Progenitor cell of endocrine pancreas (in vitro differentiated cells): ENCODE measurements at places on chromosomes 5 and 9. TPM values are rescaled to one million over a fixed set of nuclear protein-coding genes. Genes with fewer than 3 reads are reported as not detected.

- H3K4me3 ChIP-seq = no peak overlapping the region
- H3K4me1 ChIP-seq = peaks cover 16% of the 10 kb centered on the region
- H3K27me3 ChIP-seq = no peaks in the 10 kb centered on the region
- H3K27ac ChIP-seq = no peak overlapping the region
These were observed 44.0 kb upstream of the NCS1 start for GRCh38 chr9:130128251-130128650.

- peaks cover 9% of the 10 kb centered on the region for H3K4me1 ChIP-seq
- no peak overlapping the region for H3K4me3 ChIP-seq
- no peak for DNase-seq
- H3K27ac ChIP-seq = no peak overlapping the region
These were observed 37.9 kb downstream of the PLEKHG4B start for GRCh38 chr5:129820-130219.

The MYOZ3 gene
- total RNA-seq = 2.9 and 3.1 TPM in 2 replicates

GRCh38 chr5:98217138-98217537 is 556.3 kb upstream of the RGMB start:
- DNase-seq = no peak
- no peak overlapping the region for H3K27ac ChIP-seq
- no peaks in the 10 kb centered on the region for H3K4me1 ChIP-seq
- H3K36me3 ChIP-seq = no peaks in the 10 kb centered on the region
- H3K27me3 ChIP-seq = no peaks in the 10 kb centered on the region

DNA sequence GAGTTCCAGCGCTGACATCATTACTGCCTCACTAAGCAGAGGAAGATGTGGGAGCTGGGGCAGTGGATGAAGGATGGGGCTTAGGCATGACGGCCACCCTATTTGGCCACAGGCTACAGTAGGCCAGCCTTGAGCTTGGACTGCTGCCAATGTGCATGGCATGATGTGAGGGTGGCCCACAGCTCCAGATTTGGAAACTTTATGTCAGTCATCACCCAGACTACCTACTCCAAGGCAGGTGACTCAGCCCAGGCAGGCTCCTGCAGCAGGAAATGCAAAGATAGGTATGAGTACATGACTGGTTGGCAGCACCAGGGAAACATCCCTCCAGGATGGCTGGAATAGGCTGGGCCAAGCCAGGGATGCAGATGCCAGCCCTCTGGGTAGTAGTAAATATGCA is 303.6 kb downstream of the SPOCK1 start:
- DNase-seq = no peak
- no peaks in the 10 kb centered on the region for H3K36me3 ChIP-seq
- H3K27me3 ChIP-seq = peaks cover 36% of the 10 kb centered on the region
- H3K27ac ChIP-seq = no peak overlapping the region
- H3K4me1 ChIP-seq = no peaks in the 10 kb centered on the region

DNA sequence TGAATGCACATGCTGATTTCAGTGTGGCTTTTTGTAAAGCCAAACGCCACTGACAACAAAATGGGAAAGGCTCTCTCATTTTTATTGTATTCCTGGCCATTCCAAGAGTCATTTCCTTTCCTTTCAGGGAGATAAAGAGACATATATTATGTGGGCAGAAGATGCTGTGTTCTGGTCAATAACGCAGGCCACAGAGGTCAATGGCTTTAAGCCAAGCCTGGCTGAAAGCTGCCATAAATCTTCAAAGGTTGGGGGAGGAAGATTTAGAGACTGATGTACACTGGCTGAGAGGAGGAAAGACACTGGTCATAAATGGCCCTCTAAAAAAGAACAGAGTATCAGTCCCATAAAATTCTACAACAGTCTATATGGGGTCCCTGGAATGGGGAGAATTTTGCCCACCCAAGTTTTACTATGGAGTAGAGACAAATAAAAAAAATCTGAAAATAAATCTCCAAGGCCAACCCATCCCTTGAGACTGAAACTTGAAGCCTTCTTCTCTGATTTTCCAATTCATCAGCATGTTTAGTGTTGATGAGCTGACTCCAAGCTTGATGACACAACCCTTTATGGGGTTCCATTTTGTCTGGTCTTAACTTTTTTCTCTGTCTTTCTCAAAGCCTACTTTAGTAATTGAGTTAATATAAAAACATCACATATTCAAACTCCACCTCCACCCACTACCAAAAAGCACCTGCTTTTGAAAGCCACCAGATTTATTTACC is 152.1 kb upstream of the SLC24A2 start:
- no peak overlapping the region for H3K27ac ChIP-seq
- H3K4me3 ChIP-seq = no peak overlapping the region
- no peaks in the 10 kb centered on the region for H3K4me1 ChIP-seq
- no peaks in the 10 kb centered on the region for H3K36me3 ChIP-seq
- no peaks in the 10 kb centered on the region for H3K27me3 ChIP-seq
- DNase-seq = no peak

- no peak for DNase-seq
- peaks cover 1% of the 10 kb centered on the region for H3K4me1 ChIP-seq
- peaks cover 7% of the 10 kb centered on the region for H3K27me3 ChIP-seq
- H3K4me3 ChIP-seq = no peak overlapping the region
These were observed 6.8 kb upstream of the PAEP start for GRCh38 chr9:135554718-135555117.

- H3K36me3 ChIP-seq = no peaks in the 10 kb centered on the region
- no peak overlapping the region for H3K4me3 ChIP-seq
These were observed 29.9 kb downstream of the FAM219A start for GRCh38 chr9:34428325-34428958.

DNA sequence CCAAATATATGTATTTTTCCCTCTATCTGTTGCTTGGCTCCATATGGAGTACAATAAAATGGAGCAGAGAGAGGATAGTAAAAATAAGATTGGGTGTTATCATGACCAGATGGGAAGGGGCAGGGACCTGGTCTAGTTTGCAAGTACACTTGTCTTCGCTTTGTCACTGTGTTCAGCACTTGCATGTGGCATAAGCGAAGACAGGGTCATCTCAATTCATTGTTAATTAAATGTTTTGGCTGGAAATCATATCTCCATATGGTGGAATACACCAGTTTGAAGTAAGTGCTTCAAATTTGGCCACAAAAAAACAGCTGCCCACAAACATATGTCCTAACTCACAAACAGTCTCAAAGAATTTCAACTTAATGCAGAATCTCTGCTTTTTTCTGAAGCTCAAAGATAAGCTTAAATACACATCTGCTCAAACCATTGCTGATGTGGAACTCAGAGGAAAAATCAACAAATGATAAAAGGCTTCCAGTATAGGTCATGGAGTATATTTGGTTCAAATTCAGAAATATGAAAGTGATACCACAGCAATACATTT is 865.4 kb downstream of the TLE4 start:
- no peaks in the 10 kb centered on the region for H3K36me3 ChIP-seq
- no peak overlapping the region for H3K4me3 ChIP-seq
- no peak overlapping the region for H3K27ac ChIP-seq
- no peak for DNase-seq
- no peaks in the 10 kb centered on the region for H3K27me3 ChIP-seq
- no peaks in the 10 kb centered on the region for H3K4me1 ChIP-seq

GRCh38 chr9:17725399-17726010 is 146.6 kb downstream of the SH3GL2 start:
- DNase-seq = no peak
- no peaks in the 10 kb centered on the region for H3K4me1 ChIP-seq
- H3K27me3 ChIP-seq = no peaks in the 10 kb centered on the region
- no peaks in the 10 kb centered on the region for H3K36me3 ChIP-seq
- H3K27ac ChIP-seq = no peak overlapping the region

DNA sequence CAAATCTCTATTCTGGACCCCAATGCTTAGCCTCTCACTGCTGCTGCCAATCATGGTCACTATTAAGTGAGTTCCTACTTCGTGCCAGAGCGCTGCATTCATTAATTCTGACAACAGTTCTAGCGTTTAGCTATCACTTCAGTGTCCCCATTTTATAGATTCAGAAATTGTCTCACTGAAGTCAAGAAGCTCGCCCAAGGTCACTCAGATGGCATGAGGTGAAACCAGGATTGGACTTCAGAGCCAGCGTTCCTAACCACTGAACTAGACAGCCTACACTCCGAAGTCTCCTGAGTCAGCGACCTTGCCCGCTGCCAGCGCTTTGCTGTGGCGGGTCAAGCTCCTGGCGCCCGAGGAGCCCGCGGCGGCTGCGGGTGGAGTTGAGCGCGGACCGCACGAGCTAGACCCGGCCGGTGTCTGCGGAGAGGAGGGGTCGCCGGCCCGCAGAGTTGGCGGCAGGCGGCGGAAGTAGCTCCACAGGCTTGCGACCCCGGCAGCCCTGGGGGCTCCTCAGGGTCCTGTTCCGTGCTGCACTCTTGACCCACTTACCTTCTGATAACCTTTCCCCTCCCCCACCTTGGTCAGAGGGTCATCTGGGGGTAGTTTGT is 2.1 kb upstream of the GABRB2 start:
- peak overlapping the region; percentile 75 for H3K27ac ChIP-seq
- peak; percentile 15 for DNase-seq
- H3K4me3 ChIP-seq = peak overlapping the region; percentile 88
- peaks cover 40% of the 10 kb centered on the region for H3K27me3 ChIP-seq

The SPINK13 gene
- not detected in 2 replicates for total RNA-seq

DNA sequence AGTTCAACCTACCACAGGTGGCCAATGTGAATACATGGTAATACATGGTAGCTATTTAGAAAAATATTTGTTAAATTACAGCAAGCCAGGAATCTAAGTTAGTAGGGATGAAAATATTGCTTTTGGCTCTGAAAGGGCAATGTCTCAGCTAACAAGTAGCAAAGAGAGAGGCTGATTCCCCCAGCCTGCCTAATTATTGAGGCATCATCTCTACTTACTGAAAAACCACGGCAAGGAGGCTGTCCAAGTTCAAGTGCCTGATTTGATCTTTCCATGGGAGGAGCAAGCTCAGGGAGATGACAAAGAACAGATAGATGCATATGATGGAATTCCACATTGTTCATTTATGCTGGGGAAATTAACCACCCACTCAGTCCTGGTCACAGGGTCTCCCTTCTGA is 28.7 kb upstream of the UBTD2 start:
- no peak for DNase-seq
- no peak overlapping the region for H3K27ac ChIP-seq
- peaks cover 6% of the 10 kb centered on the region for H3K4me1 ChIP-seq
- no peaks in the 10 kb centered on the region for H3K36me3 ChIP-seq
- H3K4me3 ChIP-seq = no peak overlapping the region
- H3K27me3 ChIP-seq = no peaks in the 10 kb centered on the region

DNA sequence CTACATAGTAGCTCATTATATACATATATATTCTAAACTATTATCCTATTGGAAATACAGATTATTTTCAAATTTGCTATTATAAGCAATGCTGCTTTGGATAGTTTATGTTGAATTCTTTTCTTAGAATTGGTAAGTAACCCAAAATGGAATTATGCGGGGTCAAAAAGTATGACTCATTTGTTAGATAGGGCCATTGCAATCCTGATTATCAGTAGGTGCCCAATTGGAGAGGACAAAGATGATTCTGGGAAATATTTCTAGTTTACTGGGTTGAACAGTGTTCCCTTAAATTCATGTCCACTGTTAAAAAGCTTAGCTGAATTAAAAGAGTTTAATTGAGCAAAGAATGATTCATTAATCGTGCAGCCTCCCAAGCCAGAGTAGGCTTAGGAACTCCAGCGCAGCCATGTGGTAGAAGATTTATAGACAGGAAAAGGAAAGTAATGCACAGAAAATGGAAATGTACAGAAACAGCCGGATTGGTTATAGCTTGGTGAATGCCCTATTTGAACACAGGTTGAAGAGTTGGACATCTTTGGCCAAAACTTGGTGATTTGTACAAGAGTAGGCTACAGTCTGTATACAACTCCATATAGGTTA is 81.8 kb downstream of the GDNF start:
- DNase-seq = no peak
- peaks cover 11% of the 10 kb centered on the region for H3K36me3 ChIP-seq
- H3K27me3 ChIP-seq = no peaks in the 10 kb centered on the region
- no peak overlapping the region for H3K4me3 ChIP-seq

- H3K27me3 ChIP-seq = no peaks in the 10 kb centered on the region
- DNase-seq = no peak
- H3K27ac ChIP-seq = no peak overlapping the region
- no peak overlapping the region for H3K4me3 ChIP-seq
- H3K4me1 ChIP-seq = no peaks in the 10 kb centered on the region
- H3K36me3 ChIP-seq = no peaks in the 10 kb centered on the region
These were observed 226.9 kb upstream of the C9orf72 start for GRCh38 chr9:27800159-27800558.

- H3K27ac ChIP-seq = no peak overlapping the region
- H3K4me1 ChIP-seq = peaks cover 9% of the 10 kb centered on the region
- H3K4me3 ChIP-seq = no peak overlapping the region
- H3K27me3 ChIP-seq = no peaks in the 10 kb centered on the region
- no peak for DNase-seq
These were observed 795.0 kb downstream of the DTWD2 start for GRCh38 chr5:118193194-118193905.
